ENCODE measurements at places on chromosomes 1 and 21.

- no peak for DNase-seq
Measured at GRCh38 chr1:53733975-53734649, 4.9 kb downstream of the GLIS1 start.

- DNase-seq = no peak
Measured at GRCh38 chr1:231549733-231550447, 21.4 kb downstream of the TSNAX start.

- no peak for DNase-seq
Measured at GRCh38 chr21:19529031-19529430, 1125.4 kb upstream of the TMPRSS15 start.

- no peak for DNase-seq
Measured at GRCh38 chr1:67732750-67733151, 47.8 kb downstream of the GADD45A start.

GRCh38 chr1:27299385-27300271 lies 22.3 kb upstream of the TMEM222 start:
- no peak for DNase-seq

GRCh38 chr21:33998402-33998801 lies 75.0 kb upstream of the MRPS6 start:
- no peak for DNase-seq

DNA sequence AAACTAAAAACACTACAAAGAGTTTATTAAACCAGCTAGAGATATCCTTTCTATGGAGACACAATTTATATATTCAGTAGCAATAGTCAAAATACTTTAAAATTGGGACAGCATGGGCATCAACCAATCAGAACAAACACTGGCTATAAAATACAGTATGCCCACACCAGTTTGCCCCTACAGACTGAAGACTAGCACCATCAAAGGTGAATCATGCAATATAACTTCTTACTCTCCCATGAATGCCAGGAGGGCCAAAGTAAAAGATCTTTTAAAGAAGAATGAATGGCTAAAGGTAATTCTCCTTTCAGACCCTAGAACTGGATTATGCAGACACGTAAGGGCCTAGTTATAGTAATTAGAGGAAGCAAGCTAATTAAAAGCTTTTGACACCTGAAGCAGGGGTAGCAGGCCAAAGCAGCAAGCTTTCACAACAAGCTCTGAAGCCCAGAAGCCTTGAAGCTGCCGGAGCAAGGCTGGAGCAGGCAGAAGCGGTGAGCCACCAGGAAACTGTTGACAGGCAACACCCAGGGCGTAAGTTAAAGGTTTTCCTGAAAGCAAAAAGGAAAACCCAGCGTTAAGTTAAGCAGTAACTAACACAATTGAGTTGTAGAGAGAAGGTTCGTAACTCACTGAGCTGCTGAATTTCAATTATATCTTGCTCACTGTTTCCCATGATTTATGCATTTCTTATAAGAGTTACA lies 99.3 kb downstream of the CDC42BPA start:
- no peak for DNase-seq

DNA sequence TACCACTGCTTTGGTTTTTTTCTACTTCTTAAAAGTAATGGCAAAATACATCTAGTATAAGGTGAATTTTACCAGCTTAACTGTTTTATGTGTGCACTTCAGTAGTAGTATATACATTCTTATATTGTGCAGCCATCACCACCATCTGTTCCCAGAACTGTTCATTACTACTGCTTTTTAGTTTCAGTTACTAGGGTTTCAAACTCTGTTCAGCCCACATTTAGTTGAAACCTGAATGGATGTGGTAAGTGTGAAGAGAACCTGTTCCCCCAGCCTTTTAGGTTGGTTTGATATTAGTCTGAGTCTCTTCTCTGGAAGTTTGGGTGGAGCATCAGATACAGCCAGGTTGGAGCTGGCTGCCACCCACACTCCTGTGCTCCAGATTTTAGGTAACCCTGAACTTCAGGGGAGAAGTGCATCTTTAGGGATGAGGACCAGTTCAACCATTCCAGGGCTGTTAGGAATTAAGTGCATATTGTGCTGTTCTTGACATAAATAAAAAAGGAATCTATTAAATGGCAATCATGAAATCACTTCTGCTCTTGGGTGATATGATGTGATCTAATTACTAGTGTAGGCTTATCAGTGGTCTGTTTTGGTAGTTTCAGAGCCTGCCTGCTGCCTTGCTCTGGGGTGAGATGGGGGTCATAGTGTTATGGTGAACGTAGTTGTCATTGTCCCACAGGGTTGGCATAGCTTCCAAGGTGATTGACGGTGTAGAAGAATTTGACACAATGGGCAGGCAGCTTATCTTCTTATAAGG lies 32.1 kb downstream of the URB2 start:
- no peak for DNase-seq
